Skeletal muscle tissue (tissue), 5 donors: ENCODE measurements at places on chromosomes 4 and X. TPM values are rescaled to one million over a fixed set of nuclear protein-coding genes. Genes with fewer than 3 reads are reported as not detected.

Gene CAPN6
- 205 TPM for total RNA-seq

Gene OPN1MW3
- total RNA-seq = not detected

Gene RIBC1
- 0.52 TPM for total RNA-seq

Gene UBA6
- total RNA-seq = 36.0 TPM

Gene FAM133A
- under 0.01 TPM for total RNA-seq

Gene FAM236A
- total RNA-seq = not detected

Gene GSX2
- not detected for total RNA-seq

Gene CSAG1
- not detected for total RNA-seq

Gene FRAS1
- total RNA-seq = 15.1 TPM

Gene MUC7
- not detected for total RNA-seq

Gene SATL1
- under 0.01 TPM for total RNA-seq

Gene GPR143
- 0.52 TPM for total RNA-seq

Gene HSFX1
- total RNA-seq = under 0.01 TPM

Gene CRLF2
- total RNA-seq = 0.52 TPM

Gene KLHL4
- total RNA-seq = 5.2 TPM

Gene AFM
- not detected for total RNA-seq

Gene KCNE5
- total RNA-seq = 20.4 TPM

Gene GAGE13
- not detected for total RNA-seq

Gene UCP1
- 1.0 TPM for total RNA-seq

Gene IL9R
- total RNA-seq = not detected

Gene PTPN13
- 21.9 TPM for total RNA-seq

Gene LUZP4
- not detected for total RNA-seq

Gene GPC4
- 49.1 TPM for total RNA-seq

Gene ARAP2
- total RNA-seq = 2.6 TPM

Gene INTU
- total RNA-seq = 9.9 TPM

Gene FABP2
- not detected for total RNA-seq

Gene SPANXN4
- total RNA-seq = not detected

Gene EPGN
- 0.52 TPM for total RNA-seq

Gene PDE6B
- 8.9 TPM for total RNA-seq

Gene GAGE12J
- total RNA-seq = not detected

Gene SLC26A1
- total RNA-seq = not detected

Gene BMPR1B
- total RNA-seq = 22.4 TPM

Gene MAGEB17
- total RNA-seq = not detected

Gene RTL5
- 3.1 TPM for total RNA-seq

Gene SSX2
- not detected for total RNA-seq

Gene GPRASP1
- total RNA-seq = 8.9 TPM

Gene PI4K2B
- total RNA-seq = 7.3 TPM

Gene MTMR8
- total RNA-seq = 2.6 TPM

Gene ATP2B3
- total RNA-seq = 0.52 TPM

Gene UGT2B15
- not detected for total RNA-seq

Gene NHSL2
- 4.7 TPM for total RNA-seq

Gene WDR45
- total RNA-seq = 26.6 TPM

Gene GPR173
- total RNA-seq = 2.1 TPM
